Endothelial cell (in vitro differentiated cells): ENCODE measurements at places on chromosomes 3 and 15. TPM values are rescaled to one million over a fixed set of nuclear protein-coding genes. Genes with fewer than 3 reads are reported as not detected.

The CFAP100 gene
- not detected for total RNA-seq

The SLC7A14 gene
- 2.5 TPM for total RNA-seq

The SYNPR gene
- not detected for total RNA-seq

The LINGO1 gene
- 18.8 TPM for total RNA-seq

DNA sequence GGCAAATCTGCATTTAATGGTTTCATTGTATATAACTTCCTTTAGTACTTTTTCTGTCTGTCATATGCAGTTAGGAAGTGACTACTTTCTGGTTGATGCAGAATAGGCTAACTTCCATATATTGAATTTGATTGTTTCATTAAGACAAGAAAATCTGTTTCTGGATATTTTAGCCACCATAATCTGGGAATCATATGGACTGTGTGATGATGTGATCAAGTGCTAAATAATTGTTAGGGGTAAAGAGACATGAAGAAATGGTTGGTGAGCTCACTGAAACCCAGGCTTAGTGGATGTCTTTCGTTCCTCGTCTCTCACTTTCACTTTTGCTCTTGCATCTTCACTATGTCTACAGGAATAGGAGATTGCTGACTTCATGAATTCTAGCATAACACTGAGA, 3.5 kb upstream of the MNS1 start:
- no peak for DNase-seq

DNA sequence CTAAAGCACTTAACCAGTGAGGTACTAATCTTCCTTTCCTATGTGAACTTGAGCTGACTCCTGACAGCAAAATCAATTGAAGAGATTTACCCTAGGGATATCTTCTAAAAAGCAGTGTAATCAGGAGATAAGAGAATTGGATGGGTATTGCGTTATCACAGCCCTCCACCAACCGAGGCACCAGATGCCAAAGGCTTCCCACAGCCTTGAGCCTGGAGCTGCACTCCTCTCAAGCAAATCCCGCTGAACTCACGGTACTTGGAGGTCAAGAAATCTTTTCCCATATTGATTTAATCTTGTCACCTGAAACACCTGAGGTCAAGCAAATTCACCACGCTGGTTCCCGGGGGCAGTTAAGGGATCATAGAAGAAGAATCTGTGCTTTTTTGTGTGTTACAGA, 346.8 kb downstream of the TBL1XR1 start:
- no peak for DNase-seq

GRCh38 chr15:55224892-55225291, 28.2 kb upstream of the RSL24D1 start:
- no peak for DNase-seq

DNA sequence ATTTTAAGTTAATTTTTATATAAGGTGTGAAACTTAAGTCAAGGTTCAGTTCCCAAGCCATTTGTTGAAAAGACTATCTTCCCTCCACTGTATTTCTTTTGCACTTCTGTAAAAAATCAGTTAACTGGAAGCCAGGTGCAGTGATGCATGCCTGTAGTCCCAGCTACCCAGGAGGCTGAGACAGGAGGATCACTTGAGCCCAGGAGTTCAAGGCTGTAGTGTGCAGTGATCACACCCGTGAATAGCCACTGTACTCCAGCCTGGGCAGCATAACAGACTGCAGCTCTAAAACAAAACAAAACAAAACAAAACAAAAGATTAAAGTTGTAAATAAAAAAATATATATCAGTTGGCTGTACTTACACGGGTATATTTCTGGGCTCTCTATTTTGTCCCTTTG, 33.1 kb upstream of the SEC22A start:
- no peak for DNase-seq

- no peak for DNase-seq
These were observed 26.7 kb downstream of the PIK3CA start for GRCh38 chr3:179174898-179175297.

DNA sequence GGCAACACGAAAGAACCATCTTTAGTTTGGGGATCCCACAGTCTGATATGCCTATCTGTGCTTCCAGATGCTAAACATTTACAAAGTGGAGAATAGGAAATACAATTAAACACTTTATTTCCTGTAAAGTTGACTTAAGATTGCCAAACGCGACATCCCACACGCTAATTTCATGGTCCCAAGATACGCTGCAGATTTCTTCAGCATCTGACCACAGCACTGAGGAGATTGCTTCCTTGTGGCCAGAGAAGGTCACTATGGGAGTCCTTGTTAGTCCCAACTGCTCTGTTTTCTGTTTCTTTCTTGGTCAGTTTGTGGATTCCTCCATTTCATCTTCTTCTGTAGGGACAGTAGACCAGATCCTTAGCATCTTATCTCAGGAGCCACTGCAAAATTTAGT, 43.3 kb downstream of the ASB7 start:
- DNase-seq, result no peak

- no peak for DNase-seq
These were observed 49.0 kb upstream of the GCNT3 start for GRCh38 chr15:59562448-59563186.

DNA sequence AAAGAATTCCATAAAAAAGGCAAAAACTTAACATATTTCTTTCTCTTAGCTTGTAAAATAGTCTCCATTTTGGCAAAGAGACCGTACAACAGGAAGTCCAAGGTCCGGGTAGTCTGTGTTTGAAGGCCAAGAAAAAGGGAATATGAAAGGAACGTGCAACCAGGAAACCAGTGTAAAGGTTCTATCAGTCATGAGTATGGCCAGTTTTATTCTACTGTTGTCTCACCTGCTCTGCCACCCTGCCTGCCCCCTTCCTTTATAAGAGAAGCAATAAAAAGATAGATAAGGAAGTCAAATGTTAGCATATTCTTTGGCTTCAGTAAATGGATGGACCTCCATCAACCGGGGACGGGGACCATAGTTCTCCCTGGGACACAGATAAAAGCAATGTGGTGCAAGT, 370.6 kb upstream of the ROBO2 start:
- DNase-seq, result no peak

DNA sequence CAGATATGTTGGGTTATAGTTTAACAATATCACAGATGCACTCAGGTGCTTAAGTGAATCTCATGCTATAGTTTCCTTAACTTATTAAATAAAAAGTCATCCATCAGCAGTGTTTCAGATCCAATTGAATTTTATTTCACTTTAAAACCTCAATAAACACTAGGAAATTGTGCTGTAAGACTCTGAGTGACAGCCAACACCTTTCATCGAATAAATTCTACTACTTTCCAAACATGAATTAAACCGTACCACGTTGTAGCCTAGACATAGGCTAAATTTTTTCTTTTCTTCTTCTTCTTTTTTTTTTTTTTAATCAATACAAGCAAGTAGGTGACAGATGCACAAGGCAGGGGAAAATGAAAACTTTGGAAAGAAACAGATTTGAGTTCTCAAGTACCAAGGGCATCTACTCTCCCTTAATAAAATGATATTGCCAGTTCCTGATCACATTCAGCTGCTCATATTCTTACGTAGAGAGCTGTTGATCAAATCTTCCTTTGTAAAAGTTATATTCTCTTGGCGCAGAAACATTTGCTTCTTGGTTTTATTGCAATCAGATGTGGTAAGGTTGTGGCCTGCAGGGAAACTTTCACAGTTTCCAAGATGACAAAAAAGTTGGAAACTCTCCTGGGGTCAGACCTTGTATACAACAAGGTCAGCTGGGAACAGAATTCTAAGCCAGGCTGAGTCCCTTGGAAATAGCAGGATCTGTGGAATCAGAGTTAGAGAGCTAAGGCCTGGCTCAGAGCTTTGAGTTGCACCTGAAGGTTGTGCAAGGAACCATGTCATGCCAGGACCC, 147.7 kb downstream of the CD47 start:
- no peak for DNase-seq

DNA sequence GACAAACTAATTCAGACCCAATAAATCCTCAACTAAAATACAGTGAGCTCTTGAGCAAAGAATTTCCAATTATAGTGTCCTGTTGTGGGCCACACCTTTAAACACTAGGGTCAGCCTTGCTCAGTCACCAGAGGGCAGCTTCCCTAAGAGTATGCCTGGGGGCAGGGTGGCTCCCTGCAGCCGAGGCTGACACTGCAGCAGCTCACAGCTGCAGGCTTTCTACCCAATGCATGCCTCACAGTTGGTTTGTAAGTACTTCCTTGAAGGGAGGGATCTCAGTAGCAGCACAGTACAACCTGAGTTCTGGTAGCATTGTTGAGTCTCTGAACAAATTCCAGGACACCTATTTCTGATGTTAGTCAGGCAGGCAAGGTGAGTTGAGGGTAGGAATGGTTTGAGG, 335.6 kb downstream of the TUSC7 start:
- DNase-seq, result no peak

DNA sequence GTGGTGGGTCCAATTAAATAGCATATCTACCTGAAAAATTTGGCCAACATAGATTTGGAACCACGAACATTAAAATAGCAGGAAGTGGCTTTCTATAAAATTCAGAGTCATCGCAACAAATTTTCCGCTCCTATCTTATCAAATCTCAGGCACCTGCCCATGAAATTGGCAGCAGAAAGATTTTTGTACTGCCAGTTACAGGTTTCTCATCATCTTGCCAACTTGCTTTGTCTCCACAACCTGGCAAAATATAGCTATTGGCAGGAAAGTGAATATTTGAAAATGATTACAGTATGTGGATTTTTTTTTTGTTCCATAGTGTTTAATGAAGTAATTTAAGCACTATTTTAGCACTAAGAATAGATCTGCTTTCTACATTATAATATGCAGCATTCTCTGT, 161.6 kb upstream of the LRRC3B start:
- DNase-seq, result no peak
